ENCODE measurements at places on chromosomes 11 and 22.

DNA sequence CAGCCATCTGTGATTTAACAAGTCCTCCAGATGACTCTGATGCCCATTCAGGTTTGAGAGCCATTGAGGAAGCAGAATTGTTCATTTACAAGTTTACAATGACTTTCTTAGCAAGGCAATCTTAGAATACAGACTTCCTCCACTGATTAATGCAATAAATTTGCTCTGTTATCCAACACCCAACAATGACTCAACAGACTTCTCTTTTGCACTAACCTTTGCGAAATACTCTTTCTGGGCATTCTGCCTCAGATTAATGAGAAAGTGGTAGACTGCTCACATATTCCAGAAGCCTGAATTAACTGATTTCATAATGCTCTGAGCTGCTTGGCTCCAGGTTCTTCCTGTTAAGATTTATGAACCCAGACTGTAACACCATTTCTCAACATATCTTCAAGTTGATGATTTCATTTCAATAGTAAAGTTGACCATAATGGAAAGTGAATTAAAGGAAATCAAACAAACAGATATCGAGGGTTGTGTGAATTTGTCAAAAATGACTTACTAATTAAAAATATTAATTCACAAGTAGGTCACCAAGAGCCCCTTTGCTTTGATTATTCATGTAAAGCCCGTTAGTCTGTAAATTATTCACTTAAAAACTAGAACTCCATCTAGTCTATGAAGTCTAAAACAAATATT lies 70.5 kb upstream of the BLID start:
- DNase-seq = peak; percentile 38

GRCh38 chr11:74310857-74311256 lies 583 bp downstream of the P4HA3 start:
- no peak for DNase-seq

- peak; percentile 7 for DNase-seq
Observed at GRCh38 chr11:123740787-123741158, 687 bp downstream of the ZNF202 start.

DNA sequence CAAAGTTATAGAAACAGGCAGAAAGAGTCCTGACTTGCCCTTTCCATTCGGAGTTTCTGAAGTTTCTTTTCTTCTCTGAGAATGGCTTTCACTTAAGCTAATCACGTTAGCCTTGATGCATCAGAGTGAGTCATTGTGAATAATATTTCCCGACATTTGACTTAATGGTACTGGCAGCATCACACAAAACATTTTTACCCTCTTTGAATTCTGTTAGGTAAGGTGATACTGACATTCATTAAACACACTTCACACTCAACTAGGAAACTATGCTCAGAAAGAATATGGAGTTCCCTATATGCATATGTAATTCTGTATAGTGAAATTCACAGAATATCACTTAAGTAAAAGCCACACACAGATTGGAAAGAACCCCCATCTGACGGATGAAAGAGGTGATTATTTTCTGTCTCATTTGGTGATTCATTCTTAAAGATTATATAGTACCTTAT lies 120.8 kb upstream of the ARHGAP20 start:
- DNase-seq = peak; percentile 23
